HepG2 (cell line): ENCODE measurements at places on chromosomes 3 and 15. TPM values are rescaled to one million over a fixed set of nuclear protein-coding genes. Genes with fewer than 3 reads are reported as not detected.

Gene AMIGO3
- 0.35 TPM in 1 of 2 replicates, not detected in the other for total RNA-seq

DNA sequence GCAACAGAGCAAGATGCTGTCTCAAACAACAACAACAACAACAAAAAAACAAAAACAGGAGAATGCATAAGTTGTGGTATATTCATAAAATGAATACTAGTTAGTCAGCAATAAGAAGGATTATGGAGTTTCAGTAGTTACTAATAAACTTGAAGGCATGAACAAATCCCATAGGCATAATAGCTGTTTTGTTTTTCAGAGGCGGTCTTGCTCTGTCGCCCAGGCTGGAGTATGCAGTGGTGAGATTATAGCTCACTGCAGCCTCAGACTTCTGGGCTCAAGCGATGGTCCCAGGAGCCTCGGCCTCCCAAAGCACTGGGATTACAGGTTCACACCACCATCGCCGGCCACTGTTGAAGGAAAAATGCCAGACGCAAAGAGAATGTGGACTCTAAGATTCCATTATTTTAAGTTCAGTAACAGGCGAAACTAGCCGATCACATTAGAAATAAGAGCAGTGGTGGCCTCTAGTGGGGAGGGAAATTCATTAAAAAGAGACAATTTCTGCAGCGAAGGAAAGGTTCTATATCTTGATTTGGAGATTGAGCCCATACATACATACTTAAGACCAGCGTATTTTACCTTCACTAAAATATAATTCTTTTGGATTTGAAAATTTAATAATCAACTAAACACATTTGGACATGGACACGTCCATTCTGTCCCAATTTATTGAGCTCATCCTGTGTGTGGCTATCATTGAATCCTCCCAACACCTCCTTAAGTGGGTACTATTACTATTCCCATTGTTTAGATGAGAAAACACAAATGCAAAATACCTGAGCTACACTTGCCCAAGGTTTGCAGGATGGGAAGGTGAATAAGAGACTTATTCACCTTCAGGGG lies 27.4 kb upstream of the HDAC11 start:
- no peaks in the 10 kb centered on the region for H3K27me3 ChIP-seq
- DNase-seq, result peak; percentile 63
- peak overlapping the region; percentile 70 for H3K4me3 ChIP-seq
- H3K27ac ChIP-seq, result peak overlapping the region; percentile 62
- no peaks in the 10 kb centered on the region for H3K36me3 ChIP-seq

DNA sequence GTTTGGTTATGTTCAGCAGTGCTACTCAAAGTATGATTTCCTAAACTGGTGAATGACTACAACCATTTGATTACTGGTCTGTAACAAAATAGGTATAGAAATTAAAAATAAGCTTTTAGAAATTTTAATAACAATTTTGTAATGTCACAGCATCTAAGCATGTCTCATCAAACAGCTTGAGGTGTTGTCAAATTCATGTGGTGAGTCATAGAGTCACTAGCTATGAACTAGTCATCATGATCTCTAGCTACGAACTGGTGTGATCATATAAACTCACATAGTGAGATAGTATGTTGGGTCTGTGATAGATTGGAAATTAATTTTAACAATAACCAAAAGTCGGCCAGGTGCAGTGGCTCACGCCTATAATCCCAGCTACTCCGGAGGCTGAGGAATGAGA lies 213.9 kb upstream of the RBMS3 start:
- no peak for DNase-seq
- H3K4me1 ChIP-seq, result no peaks in the 10 kb centered on the region
- no peak overlapping the region for H3K4me3 ChIP-seq

- H3K27ac ChIP-seq, result no peak overlapping the region
- no peaks in the 10 kb centered on the region for H3K36me3 ChIP-seq
- H3K4me3 ChIP-seq, result no peak overlapping the region
- no peaks in the 10 kb centered on the region for H3K27me3 ChIP-seq
- H3K4me1 ChIP-seq, result no peaks in the 10 kb centered on the region
These were observed 482.5 kb upstream of the TBL1XR1 start for GRCh38 chr3:177679568-177680471.

DNA sequence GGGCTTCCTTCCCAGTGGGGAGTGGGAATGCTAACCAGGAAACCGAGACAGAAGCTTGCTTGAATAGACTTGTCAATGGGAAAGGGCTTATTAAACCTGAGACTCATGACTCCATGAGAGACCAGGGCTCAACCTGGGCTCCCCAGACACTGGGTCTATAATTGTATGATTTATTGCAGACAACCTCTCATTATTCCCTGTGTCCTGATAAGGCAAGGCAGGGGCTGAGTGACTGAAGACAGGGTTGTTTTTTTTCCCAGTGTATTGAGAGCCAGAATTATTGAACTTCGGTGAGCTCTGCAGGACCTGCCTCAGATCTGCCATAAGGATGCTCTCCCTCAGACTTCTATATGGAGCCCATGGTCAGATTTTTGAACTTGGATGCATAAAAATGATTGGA lies 79.5 kb upstream of the KLHL25 start:
- H3K27me3 ChIP-seq, result peaks cover 10% of the 10 kb centered on the region; the same call in 2 of the 3 replicates
- no peaks in the 10 kb centered on the region for H3K36me3 ChIP-seq
- H3K27ac ChIP-seq, result no peak overlapping the region
- no peak overlapping the region for H3K4me3 ChIP-seq
- no peak for DNase-seq
